SK-N-SH (cell line): ENCODE measurements at places on chromosomes 3 and 15. TPM values are rescaled to one million over a fixed set of nuclear protein-coding genes. Genes with fewer than 3 reads are reported as not detected.

Gene FBXL2
- polyA plus RNA-seq, result 13.7 and 21.2 TPM in 2 replicates

Gene PCOLCE2
- 22.2 and 25.4 TPM in 2 replicates for polyA plus RNA-seq

Gene CHRM5
- 0.03 TPM in 1 of 2 replicates, not detected in the other for polyA plus RNA-seq

GRCh38 chr3:172119266-172119969 lies 80.0 kb downstream of the FNDC3B start:
- no peak for DNase-seq

DNA sequence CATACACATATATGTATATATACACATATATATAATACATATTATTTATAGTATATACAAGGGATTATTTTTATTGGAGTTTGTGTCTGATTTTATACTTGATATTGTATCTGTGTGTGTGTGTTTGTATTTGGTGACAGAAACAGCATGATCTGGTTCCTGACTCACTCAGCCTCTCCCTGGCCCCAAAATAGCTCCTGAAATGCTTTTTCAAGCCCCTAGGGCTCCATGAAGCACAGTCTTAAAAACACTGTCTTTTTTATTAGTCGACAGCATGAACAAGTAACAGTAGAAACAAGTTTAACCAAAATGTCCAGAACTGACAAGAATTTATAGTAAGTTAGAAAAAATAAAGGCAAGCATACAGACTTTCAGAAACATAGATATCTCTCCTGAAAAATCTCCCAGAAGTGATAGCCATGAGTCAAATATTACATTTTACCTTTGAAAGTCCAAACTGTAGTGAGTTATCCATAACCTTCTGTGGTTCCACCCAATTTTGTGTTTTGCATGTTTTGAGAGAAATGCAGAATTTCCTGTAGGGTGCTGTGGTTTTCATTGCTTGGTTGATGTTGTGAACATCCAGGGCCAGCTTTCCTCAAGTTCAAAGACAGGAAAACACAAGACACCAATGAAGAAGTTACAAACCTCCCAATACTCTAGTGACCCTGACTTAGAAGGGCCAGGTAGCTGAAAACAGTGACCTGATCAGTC lies 98.5 kb upstream of the CCDC80 start:
- DNase-seq, result no peak

GRCh38 chr3:171198781-171199472 lies 172.4 kb upstream of the SLC2A2 start:
- no peak for DNase-seq

GRCh38 chr3:51295625-51296024 lies 89.5 kb upstream of the MANF start:
- no peak for DNase-seq
